ENCODE measurements at places on chromosomes 3 and 15.
A peak's percentile ranks its signal among the peaks of the same experiment; 100 is the strongest.

- DNase-seq = no peak
These were observed 43.6 kb downstream of the SENP2 start for GRCh38 chr3:185629554-185630181.

DNA sequence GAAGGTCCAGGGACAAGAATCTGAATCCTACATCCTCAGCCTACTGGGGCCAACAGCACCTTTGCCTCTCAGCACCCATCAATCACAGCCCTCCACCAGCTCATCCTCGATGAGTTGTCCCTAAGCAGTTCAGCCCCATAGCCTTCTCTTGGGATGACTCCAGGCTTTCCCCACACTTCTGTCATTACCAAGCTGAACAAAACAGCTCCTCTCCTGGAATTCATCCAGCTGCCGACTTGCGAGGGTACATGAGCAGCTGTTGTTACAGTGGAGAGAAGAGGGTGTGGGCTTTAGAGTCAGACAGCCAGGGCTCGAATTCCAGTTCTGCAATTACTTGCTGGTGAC, 69.0 kb upstream of the THBS1 start:
- peak; percentile 70 for DNase-seq

- DNase-seq = no peak
These were observed 90.9 kb downstream of the STRIT1 start for GRCh38 chr3:155202626-155203025.

GRCh38 chr3:195885036-195885891, 23.1 kb downstream of the TNK2 start:
- DNase-seq = peak; percentile 77

DNA sequence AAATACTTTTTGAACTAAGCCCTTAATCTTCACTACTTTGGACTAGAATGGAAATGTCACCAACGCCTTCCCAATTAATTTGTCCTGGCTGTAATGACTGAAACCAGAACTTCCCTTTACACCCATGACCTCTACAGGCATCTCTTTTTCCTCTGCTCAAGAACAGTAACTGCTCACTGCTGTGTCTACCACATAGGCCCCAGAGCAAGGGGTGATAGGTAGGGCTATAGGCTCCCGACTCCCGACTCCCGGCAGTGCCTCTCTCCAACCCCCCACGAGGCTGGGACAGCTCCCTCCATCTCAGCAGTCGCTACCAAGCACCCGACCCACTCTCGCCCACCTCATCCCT, 384 bp upstream of the LEKR1 start:
- DNase-seq = no peak

- no peak for DNase-seq
These were observed 19.2 kb downstream of the KBTBD13 start for GRCh38 chr15:65095747-65096104.

- no peak for DNase-seq
These were observed 111.4 kb downstream of the DLG1 start for GRCh38 chr3:197186887-197187588.

- DNase-seq = no peak
These were observed 362.0 kb downstream of the CACNA2D3 start for GRCh38 chr3:54484334-54484733.

DNA sequence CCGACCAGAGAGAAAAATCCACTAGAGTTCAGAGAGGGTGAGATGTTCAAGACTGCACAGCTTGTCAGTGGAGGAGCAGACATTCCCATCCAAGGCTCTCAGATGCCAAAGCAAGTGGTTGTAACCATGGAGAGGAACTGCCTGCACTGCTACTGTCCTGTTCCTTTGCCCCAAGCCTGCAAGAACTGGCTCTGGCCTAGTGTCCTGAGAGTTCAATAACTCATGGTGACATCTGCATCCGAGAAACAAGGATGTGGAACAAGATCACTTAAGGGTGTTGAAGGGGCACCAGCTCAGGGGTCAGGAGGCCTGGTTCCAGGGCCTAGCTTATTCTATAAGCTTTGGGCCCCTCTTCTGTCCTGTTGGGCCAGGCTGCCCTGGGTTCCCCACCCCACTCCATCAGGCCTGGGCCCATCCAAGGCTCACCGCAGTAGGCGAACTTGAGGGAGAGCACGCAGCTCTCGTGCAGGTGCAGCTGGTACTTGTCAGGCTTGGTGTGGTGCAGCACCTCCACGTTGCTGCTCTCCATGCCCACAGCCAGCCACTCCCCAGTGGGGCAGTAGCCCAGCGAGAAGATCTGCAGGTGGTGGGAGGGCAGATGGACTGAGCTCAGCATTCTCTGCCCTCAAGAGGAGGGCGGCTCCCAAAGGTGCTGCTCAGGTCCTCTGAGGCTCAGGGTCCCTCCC, 45.6 kb downstream of the TLE3 start:
- peak; percentile 13 for DNase-seq

DNA sequence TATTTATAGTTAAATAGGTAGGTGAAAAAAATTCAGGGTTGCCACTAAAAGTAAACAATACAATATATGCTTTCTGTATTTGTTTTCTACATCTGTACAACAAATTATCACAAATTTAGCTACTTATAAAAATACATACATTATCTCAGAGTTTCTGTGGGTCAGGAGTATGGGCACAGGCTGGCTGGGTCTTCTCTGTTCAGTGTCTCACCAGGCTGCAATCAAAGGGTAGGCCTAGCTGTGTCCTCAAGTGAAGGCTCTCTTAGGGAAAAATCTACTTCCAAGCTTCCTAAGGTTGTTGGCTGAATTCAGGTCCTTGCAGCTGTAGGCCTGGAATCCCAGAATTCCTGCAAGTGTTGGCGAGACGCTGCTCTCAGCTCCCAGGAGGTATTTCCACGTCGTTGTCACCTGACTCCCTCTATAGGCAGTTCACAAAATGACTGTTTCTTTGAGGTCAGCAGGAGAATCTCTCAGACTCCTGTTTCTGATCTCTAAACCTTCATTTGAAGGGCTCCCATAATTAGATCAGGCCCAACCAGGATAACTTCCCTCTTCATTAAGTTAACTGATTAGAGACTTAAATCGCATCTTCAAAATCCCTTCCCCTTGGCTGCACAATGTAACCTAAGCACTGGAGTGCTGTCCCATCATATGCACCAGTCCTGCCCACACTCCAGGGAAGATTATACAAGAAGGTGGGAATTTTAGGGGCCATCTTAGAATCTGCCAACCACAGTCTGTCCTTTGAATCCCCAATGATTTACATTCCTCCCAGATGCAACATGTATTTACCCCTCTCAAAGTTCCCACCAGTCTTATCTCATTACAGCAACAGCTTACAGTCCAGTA, 296.6 kb downstream of the SUCLG2 start:
- DNase-seq = no peak

- no peak for DNase-seq
These were observed 2.6 kb upstream of the ZSCAN2 start for GRCh38 chr15:84598250-84598649.

Data from right hindlimb (tissue), 1 donor.